ENCODE measurements at places on chromosomes 5 and 9.

- no peak for DNase-seq
These were observed 87.2 kb downstream of the TMEM232 start for GRCh38 chr5:110638970-110639902.

GRCh38 chr5:135446615-135447014, 533 bp downstream of the DCANP1 start:
- DNase-seq = no peak

- no peak for DNase-seq
These were observed 261.4 kb upstream of the KLF4 start for GRCh38 chr9:107750741-107751566.

- DNase-seq = no peak
These were observed 113.8 kb downstream of the TRIM32 start for GRCh38 chr9:116800885-116801284.

DNA sequence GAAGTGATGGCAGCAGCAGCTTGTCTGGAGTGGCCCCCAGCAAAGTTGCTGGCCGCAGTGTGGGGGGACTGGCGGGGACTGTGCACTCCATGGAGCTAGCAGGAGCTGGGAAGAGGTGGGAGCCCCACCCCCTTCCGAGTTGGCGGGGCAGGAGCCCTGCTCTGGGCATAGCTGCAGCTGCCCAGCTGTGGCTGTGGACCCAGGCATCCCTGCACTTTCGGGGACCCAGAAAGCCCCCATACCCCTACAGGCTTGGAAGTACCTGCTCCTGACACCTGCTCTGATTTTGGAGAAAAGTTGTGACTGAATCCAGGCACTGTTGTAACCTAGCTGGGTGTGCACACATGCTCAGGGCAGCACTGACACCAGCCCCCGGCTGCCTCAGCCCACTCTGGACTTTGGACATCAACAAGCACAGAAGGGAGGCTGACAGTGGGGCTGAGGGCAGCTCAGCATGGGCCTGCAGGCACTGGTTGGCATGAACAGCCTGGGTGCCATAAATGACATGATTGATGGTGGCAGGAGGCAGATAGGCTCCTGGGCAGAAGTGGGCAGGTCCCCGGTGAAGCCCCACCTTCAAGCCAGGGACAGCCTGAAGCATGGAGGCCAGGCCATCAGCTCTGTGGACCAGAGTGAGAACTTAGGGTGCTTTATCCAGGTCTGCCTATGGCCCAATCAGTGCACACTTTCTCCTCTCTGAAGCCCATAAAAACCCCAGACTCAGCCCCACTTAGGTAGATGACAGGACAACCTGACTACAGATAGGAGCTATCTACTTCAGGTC, 12.6 kb downstream of the LMBRD2 start:
- no peak for DNase-seq

DNA sequence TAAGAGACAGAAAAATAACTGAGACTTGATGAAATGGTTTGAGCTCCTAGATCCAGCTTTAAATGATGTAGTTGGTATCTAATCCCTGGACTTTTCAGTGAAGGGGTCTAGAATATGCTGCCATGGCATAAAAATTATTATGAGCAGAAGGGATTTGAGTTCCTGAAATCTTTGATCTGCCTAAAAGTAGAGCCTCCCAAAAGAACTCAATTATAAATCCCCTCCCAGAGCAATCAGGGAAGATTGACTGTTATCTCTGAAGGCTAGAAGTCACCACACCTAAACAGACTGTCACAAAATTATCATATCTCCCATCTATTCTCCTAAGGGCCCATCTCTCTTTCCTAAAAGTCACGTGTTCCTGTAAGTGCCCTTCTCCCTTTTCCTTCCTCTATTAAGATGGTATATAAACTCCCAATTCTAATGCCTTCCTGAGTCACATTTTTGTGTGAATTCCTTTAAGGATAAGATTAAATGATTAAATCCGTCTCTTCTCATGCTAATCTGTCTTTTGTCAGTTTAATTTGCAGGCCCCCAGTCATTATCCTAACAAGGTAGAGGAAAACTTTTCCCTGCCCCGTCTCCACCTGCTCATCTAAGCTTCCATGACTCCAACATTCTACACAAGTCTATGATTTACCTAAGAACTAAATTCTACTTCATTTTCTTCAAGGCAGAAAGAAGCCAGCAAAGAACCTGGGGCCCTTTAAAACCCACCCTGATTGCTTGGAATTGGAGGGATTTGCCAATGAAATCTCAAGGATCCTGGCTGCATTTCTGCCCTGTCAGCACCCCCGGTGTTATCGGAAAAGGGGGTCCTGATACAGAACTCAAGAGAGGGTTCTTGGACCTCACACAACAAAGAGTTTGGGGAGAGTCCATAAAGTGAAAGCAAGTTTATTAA, 47.1 kb upstream of the PWWP2A start:
- DNase-seq = no peak

DNA sequence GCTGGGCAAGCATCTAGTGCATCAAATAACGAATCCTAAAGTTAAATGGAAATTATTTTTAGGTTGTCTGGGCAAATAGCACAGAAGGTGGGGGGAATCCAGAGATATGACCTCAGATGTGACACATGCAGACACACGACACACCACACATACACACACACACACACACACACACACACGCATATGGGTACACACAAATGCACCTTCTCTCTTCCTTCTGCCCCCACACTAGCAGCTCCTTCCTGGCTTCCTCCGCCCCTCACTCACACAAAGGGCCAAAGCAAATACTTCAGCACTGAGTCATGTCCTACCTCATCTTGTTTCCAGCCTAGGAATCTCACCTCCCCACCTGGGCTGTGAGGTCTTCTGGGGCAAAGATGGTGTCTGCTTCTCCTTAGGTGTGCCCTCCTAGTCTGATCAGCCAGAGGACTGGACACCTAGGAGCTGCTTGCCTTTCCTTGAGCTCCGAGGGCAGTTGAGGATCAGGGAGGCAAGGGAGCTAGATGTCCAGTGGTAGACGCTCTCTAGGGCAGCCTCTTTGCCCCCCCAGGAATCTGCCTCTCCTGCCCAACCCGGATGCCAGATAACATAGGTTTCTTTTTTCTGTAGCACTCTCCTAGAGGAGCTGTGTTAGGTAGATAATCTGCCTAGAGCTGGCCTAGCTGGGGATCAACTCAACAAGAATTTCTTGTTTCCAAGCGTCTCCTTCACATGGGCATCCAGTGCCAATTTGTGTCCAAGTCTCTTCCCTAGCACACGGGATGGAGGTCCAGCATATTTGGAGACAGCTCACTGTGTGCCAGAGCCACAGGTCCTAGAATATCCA, 14.3 kb upstream of the JADE2 start:
- DNase-seq = no peak

DNA sequence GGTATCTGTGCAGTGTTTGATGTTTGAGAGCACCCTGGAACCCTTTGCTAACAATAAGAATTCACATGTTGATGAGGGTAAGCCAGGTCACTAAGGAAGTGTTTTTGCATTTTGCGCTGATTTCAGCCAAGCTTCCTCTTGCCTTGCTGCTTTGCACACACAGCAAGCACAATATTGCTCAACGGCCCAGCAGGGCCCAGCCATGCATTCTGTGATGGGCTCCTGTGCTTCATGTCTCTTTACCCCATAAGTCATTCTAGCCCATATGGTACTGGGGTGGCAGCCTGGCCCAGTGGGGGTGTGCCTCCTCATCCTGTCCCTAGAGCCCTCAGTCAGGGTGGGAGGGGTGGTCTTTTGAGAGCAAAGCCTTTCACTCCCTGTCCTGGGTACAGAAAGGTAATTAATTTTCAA, 481.3 kb downstream of the GADD45G start:
- no peak for DNase-seq

GRCh38 chr5:111254613-111255012, 30.4 kb downstream of the CAMK4 start:
- DNase-seq = no peak

GRCh38 chr9:93676310-93677047, 100.1 kb downstream of the PHF2 start:
- DNase-seq = no peak

DNA sequence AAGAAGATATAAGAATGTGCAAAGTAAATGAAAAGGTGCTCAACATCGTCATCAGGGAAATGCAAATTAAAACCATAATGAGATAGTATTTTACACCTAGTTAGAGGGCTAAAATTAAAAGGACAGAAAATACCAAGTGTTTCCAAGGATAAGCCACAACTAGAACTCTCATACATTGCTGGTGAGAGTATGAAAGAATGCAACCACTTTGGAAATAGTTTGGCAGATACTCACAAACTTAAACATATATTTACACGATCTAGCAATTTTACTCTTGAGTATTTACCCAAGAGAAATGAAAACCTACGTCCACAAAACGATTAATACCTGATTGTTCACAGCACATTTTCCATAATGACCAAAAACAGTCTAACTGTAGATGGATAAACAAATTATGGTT, 51.5 kb downstream of the AOPEP start:
- no peak for DNase-seq

DNA sequence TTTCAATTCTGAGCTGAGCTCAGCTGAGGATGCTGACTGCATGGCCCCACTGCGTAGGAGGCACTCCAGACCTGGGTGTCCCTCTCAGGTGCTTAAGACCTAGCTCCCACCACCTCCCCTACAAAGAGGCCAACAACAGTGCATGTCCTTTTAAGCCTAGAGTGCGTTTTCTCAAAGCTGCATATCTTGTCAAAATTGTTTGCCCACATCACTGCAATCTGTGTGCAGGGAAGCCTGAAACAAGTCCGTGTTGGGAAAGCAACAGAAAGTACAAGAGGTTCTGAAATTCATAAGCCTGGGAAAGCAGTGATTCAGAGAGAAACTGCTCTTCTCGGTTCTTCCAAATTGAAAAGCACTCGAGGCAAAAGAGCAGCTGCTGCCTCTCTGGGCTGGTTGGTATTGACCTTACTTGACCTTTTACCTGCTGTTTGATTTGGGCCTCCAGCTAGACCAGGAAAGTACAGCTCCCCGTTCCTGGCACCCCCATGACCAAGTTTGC, 238.4 kb downstream of the NR2F1-AS1 start:
- DNase-seq = no peak

DNA sequence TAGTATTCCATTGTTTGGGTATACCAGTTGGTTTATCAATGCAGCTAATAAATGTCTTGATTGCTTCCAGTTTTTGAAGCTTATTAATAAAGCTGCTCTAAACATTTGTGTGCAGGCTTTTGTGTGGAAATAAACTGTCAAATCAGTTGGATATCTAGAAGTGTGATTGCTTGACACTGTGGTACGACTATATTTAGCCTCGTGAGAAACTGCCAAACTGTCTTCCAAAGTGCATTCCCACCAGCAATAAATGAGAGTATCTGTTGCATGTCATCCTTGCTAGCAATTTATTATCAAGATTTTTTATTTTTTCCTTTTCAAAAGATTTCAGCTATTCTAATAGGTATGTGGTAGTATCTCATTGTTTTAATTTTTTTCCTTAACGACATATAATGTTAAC, 37.5 kb downstream of the NMUR2 start:
- DNase-seq = no peak

DNA sequence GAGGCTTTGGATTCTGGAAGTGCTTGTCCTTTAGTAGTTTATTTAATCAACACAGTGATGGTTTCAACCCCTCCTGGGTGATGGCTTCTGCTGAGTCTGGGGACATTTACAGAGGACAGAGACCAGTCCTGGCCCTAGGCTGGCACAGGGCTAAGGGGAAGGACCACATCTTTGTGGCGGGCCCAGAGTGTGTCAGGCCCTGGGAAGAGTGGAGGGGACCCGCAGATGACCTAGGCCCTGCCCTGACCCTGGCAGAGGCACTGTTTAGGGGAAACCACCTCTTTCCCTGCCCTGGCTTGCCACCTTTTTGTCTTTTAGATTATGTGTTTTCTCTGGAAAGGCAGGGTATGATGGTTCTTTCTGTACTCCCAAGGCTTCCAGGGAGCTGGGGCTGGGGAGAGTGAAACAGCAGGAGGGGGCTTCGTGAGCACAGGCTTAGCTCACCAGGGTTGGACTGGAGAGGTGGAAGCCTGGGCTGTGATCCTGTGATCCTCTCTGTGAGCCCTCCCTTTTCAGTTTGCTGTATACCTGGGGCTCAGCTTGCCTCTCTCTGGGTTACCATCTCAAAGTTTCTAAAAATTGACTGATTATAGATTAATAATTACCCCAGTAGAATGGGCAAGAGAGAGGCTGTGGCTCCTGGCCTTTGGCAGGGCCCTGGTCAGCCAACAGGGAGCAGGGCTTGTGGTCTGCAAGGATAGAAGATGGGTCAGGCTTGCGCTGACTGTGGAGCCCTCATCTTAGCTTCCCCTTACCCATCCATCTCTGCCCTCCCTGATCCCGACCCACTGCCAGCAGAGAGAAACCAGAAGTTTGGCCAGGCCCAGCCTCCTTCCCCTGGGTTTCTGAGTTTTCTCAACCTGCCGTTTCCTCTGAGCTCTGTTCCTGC, 1.7 kb upstream of the SYNPO start:
- DNase-seq = no peak

- no peak for DNase-seq
These were observed 11.7 kb upstream of the QRFP start for GRCh38 chr9:130908146-130908877.

DNA sequence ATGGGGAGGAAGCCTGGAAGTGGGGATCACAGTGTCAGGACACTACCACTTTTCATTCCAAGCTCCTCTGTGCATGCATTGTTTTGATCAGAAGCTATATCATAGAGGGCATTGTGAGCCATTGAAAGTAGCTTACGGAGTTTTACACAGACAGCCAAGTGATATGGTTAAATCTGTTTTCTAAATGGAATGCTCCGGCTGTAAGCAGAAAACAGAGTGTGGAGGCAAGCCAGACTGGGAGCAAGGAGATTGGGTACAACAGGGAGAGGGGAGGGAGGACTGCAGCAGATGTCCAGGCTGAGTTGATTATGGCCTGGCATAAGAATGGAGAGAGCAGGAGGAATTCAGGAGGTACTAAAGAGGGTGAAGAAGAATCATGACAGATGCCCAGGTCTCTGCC, 15.5 kb upstream of the SOWAHA start:
- DNase-seq = no peak

GRCh38 chr9:98256756-98257155, 1.3 kb upstream of the TBC1D2 start:
- no peak for DNase-seq

GRCh38 chr5:66363097-66363496, 219.0 kb downstream of the SREK1 start:
- DNase-seq = no peak

- no peak for DNase-seq
These were observed 150.9 kb downstream of the BRINP1 start for GRCh38 chr9:119218293-119218692.

DNA sequence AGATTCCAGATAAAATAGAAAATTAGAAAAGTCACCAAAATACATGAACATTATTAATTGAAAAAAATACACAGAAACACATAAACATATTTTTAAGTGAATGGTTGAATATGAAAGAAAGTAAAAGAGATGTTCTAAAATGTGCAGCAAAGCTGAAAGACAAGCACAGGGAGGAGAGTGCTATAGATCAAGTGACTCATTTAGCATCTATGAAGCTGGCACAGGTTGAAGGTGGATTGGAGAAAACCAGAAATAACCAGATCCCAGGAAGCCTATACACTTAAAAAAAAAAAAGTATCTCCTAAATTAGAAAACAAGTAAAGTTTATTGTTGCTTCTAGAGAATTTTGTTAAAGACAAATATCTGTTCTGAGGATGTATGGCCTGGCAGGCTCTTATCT, 338.9 kb downstream of the CDH12 start:
- DNase-seq = no peak

Measured in NCI-H2081 treated with DMSO at 0.1 percent for 48 hours (cell line).